Uterus (tissue), 4 donors: ENCODE measurements at places on chromosomes 13 and 19.
A peak's percentile ranks its signal among the peaks of the same experiment; 100 is the strongest.

DNA sequence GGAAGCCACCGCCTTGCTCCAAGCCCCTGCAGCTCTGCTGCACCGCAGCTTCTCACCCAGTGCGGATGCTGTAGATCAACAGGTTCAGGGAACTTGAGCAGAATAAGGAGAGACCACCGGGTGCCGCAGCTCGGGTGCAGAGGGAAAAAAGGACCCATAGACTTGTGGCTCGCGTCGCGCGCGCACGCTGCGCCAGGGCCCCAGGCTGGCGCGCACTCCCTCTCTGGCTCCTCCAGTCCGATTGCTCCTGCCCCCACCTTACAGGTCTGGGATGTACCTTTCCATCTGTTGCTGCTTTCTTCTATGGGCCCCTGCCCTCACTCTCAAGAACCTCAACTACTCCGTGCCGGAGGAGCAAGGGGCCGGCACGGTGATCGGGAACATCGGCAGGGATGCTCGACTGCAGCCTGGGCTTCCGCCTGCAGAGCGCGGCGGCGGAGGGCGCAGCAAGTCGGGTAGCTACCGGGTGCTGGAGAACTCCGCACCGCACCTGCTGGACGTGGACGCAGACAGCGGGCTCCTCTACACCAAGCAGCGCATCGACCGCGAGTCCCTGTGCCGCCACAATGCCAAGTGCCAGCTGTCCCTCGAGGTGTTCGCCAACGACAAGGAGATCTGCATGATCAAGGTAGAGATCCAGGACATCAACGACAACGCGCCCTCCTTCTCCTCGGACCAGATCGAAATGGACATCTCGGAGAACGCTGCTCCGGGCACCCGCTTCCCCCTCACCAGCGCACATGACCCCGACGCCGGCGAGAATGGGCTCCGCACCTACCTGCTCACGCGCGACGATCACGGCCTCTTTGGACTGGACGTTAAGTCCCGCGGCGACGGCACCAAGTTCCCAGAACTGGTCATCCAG lies 964 bp downstream of the PCDH17 start:
- no peak for DNase-seq

GRCh38 chr13:36193151-36193855 lies 21.1 kb downstream of the SOHLH2 start:
- no peak for DNase-seq

GRCh38 chr19:9381361-9381785 lies 18.6 kb downstream of the ZNF177 start:
- DNase-seq = no peak

GRCh38 chr19:19095691-19096090 lies 31.9 kb downstream of the SLC25A42 start:
- DNase-seq = no peak

- DNase-seq = peak; percentile 70
Measured at GRCh38 chr19:45607071-45608029, 5.3 kb upstream of the GPR4 start.

- DNase-seq = no peak
Measured at GRCh38 chr19:6828698-6829633, 56.5 kb downstream of the VAV1 start.

DNA sequence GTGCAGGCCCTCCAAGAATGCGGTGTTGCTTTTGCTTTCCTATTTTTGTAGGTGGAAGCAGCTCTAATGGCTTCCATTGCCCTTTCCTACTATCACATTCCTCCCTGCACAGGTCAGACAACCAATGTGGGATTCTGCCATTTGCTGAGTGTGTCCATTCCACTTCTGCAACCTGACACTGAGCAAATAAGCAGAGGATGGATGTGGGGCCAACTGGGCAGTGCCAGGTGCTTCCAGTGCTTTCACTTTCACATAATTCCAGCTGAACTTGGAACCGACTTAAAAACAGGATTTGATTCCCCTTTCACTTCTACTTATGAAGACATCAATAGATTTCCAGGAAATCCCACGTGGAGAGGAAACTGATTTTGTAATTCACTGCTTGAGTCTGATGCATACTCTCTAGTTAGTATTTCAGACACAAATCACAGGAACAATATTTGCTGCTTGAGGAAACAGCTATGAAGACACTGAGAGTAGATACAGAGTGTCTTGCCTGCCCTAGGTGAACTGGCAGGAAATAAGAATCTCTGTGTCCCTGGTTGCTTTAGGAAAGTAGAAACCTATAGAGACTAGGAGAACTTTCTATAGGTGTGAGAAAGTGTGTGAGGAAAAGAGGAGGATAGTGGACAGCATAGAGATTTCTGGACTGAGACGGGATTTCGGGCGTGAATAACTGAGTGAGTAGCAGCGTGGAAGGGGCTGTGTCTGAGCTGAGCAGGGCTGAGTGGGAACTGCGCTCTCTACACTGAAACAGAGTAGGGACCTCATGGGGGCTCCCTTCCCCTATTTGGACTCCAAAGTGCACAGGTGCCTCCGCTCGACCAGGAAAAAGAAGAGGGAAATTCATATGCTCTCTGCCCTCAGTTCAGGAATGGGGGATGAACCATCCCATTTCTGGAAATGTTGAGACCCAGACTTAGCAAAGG lies 22.5 kb downstream of the LGALS16 start:
- no peak for DNase-seq

DNA sequence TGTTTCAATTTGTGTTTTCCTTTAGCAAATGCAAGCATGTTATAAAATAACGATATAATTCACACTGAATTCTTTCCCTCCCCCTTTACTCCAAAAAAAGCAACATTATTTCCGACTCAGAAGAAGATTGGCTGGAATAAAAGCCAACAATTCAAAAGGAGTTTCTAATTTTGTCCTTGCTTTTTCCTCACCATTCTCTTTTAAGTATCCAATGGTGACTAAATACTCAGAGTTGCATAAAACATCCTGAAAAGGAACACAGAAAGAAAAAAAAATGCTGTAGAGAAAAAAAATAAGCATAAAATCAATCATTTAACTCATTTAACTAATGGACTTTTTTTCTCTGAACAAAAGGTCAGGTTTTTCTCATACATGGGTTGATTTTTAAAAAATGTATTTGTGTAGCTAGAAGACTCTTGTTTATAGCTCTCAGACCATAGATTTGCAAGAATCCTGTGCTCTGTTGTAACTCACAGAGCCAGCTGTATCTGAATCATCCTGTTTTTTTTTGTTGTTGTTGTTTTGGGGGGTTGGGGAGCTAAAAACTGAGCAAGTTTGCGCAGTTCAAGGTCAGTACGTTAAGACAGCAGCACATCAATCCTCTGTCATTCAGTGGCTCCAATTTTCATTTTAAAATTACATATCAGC lies 108.1 kb downstream of the PCDH17 start:
- no peak for DNase-seq

- DNase-seq = no peak
Measured at GRCh38 chr19:2243274-2244124, 5.6 kb upstream of the AMH start.

DNA sequence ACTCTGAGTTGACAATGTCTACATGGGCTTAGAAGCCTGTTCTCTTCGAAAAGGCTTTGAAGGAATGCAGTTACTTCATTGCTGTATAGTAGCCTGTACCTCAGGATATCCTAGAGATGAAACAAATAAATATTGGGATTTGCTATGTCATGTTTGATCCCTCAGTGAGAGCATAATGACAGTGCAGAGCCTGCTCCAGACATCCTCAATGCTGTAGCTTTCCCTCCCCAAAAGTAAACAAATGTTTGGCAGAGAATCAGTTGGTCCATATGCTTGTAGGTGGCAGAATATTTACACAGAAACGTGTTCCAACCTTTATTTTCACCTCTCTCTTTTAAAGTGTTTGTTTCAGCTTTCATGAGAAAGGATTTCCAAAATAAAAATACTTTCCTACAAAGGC lies 515.3 kb upstream of the SGCG start:
- DNase-seq = no peak

- DNase-seq = no peak
Measured at GRCh38 chr13:21932996-21933395, 262.1 kb downstream of the FGF9 start.

DNA sequence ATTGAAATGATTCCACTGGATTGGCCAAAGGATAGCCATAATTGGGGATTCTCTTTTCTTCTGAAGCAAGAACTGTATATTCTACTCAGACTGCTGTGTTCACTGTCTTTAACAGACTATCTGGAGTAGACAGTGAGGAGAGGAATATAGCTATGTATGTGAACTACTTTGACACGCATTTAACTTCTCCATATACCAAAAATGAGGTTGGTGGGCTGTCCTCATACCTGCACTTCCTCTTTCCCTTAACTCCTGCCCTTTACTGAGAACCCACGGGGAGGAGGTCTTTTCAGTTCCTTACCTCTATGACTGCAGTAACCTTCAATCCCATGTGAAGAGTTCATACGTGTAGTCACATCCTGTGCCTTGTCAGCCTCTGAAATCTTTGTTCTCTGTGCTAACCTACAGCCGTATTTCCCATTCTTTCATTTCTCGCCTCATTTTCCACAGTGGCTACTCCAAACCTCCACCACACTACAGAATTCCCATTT lies 305.8 kb downstream of the MTUS2 start:
- DNase-seq = no peak

GRCh38 chr13:27933580-27934328 lies 14.0 kb downstream of the PDX1 start:
- no peak for DNase-seq

GRCh38 chr13:28658539-28658795 lies 463 bp upstream of the POMP start:
- no peak for DNase-seq

DNA sequence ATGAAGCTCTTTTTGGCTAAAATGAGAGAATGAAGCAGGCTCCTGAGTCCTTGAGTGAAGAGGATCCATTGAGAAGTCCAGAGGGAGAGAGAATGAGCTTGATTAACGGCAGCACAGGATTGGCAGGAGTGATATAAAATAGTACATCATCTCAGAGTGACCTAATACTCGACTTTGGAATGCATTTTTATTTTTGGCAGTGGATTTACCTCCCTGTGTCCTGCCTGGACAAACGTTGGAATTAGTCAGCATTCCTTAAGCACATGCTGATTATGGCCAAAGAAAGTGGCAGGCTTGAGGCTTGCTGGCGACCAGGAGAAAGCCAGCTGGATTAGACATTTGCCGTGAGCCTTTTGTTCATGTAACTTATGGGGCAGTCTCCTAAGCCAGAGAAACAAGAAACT lies 22.9 kb downstream of the LRCH1 start:
- no peak for DNase-seq

- peak; percentile 62 for DNase-seq
Measured at GRCh38 chr13:76980075-76980718, 11.7 kb upstream of the CLN5 start.

GRCh38 chr13:61275251-61275650 lies 140.4 kb downstream of the PCDH20 start:
- no peak for DNase-seq

DNA sequence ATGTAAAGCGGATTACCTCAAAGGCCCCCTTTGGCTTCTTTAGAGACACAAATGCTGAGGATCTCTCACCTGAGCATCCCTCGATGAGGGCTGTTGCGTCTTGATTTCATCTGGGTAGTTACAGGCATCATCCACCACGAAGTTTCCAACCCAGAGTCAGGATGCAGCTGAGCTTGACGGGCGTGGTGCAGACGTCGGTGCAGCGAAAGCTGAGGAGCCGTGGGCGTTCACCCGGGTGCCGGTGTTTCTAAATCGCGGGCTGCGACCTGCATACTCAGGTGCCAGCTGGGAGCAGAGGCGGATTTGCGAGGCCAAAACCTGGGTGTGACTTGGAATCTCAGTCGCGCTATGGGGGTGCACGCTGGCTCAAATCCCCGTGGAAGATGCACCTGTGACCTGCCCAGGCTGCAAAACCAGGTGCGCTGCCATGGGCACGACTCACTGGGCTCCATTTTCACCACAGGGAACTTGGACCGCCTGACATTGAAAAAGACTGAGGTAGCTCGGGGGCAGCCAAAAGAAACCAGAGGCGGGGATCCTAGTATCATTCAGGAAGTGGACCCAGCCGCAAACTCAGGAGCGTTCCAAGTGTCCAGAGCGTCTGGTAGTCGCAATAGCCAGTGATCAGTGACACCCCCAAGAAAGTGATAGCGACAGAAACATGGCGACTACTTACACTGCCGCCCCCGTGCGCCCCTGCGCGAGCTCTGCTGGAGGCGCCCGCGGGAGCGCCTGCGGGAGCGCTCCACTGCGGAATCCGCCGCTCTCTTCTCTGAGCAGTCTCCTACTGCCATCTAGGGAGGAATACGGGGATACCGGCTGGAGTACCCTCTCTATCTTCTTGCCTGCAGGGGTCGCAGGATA lies 36.4 kb upstream of the IGFL4 start:
- DNase-seq = peak; percentile 58

DNA sequence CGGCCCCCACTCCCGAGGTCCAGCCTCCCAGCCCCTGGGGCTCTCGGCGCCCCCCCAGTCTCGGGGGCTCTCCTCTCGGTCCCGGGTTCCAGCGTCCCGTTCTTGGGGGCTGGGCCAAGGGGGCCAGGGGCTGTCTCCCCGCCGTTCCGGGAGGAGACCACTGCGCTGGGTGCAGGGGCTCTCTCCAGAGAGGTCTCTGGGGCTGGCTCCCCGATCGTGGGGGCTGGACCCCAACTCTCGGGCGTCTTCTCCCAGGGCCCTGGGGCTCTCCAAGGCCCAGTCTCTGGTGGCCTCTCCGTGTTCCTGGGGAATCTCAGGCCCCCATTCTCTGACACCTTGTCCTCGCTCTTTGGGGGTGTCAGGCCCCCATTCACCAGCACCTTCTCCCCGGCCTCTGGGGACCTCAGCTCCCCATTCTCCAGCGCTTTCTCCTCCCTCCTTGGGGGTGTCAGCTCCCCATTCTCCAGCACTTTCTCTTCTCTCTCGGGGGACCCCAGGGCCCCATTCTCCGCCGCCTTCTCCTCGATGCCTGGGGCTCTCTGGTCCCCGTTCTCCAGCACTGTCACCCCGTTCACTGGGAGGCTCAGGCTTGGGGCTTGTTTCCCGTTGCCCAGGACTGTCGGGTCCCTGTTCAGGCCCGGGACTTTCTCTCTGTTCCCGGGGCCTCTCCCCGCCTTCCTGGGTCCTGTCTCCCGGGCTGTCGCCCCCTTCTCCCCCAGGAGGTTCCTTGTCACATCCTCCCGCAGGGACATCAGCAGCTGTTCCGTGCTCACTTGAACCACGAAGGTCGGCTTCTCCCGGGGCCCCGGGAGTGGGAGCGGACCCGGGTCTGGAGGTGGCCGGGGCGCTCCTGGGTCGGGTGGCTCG lies 13.7 kb downstream of the LMTK3 start:
- DNase-seq = no peak

GRCh38 chr13:86000546-86000945 lies 201.3 kb upstream of the SLITRK6 start:
- no peak for DNase-seq

- no peak for DNase-seq
Measured at GRCh38 chr13:110942248-110942981, 27.5 kb upstream of the ANKRD10 start.
